ENCODE measurements at places on chromosomes 4 and X.

DNA sequence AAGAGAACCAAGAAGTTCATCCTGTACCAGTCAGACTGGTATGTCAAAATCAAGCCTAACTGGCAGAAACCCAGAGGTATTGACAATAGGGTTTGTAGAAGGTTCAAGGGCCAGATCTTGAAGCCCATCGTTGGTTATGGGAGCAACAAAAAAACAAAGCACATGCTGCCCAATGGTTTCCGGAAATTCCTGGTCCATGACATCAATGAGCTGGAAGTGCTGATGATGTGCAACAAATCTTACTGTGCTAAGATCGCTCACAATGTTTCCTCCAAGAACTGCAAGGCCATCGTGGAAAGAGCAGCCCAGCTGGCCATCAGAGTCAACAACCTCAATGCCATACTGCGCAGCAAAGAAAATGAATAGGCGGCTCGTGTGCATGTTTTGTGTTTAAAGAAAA lies 172.7 kb upstream of the MED14 start:
- no peak for DNase-seq

- DNase-seq, result no peak
These were observed 56.2 kb downstream of the AWAT2 start for GRCh38 chrX:69993494-69993893.

GRCh38 chr4:73152893-73153292 lies 83.4 kb upstream of the COX18 start:
- no peak for DNase-seq

DNA sequence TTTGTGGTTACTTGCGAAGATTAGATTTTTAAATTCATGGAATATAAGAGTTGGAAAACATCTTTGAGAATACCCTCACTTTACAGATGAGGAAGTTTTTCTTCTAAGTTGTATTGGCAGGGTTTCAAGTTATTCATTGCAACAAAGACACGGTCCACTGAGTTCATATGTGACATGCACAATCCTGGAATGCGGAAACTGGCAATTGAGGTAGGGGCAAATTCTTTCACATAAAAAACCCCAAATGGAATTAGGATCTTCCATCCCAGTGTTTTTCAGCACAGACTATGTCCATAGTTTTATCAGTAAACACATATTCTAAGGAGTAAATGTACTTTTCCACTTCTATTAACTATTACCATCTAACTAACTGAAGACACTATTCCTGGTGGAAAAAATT lies 81.8 kb upstream of the NAP1L5 start:
- DNase-seq, result no peak

DNA sequence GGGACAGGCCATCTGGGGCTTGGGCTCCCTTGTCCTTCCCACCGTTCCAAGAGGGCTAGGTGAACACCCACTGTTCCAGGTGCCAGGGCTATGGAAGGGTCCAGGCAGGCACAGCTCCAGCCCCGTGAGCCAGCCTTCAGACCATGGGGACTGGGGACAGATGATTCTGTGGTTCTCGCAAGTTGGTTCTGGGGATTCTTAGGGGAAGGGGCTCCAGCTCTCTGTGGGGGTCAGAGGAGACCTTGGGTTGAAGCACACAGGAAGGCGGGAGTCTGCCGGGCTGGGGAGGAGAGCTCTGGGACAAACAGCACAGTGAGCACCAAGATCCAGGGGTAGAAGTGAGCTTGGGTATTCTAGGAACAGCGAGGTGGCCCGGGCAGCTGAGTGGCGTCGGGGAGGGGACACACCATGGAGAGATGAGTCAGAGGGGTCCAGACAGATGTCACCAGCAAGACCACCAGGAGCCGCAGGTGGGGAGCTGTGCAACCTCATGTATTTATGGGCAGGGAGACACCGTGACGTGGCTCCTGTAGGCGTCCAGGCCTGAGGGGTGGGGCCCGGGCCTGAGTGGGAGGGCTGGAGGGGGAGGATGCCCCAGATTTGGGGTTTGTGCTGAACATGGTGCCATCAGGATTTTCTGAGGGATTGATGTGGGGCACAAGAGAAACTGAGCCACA lies 48.8 kb upstream of the HMX1 start:
- no peak for DNase-seq

DNA sequence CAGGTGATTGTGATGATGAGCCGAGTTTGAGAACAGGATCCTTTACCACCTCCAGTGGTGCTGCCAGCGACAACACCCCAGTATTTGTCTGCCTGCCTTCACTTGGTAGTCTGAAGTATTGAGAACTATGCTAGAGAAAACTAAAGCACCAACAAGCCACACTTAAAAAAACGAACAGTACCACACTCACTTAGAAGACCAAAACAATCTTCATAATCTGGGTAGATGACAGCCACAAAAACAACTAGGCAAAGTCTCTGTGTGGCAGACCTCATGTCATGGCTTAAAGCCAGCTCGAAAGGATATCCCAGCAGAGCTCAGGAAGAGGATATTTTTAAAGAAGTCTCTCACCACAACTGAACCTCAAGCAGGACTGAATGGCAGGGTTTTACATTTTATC lies 236.0 kb downstream of the GPC3 start:
- DNase-seq, result no peak

GRCh38 chr4:148007792-148008191 lies 275.9 kb downstream of the ARHGAP10 start:
- no peak for DNase-seq

DNA sequence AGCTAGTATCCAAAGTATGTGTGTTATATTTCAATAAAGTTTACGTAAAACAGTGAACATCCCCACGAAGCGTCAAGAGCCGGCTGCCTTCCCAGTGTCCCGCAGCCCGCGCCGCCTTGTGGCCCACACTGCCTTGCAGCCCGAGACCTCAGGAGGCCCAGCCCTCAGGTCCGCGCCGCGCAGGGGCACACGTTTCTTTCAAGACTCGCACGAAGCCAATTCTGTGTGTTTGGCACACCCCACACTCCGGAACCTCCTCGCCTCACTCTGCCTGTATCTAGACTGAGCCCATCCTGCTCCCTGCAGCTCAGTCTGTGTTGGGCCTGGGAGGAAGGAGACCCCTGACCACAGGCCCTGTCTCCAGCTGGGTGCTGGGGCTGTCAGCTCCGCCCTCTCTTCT lies 5.8 kb downstream of the LRPAP1 start:
- no peak for DNase-seq

DNA sequence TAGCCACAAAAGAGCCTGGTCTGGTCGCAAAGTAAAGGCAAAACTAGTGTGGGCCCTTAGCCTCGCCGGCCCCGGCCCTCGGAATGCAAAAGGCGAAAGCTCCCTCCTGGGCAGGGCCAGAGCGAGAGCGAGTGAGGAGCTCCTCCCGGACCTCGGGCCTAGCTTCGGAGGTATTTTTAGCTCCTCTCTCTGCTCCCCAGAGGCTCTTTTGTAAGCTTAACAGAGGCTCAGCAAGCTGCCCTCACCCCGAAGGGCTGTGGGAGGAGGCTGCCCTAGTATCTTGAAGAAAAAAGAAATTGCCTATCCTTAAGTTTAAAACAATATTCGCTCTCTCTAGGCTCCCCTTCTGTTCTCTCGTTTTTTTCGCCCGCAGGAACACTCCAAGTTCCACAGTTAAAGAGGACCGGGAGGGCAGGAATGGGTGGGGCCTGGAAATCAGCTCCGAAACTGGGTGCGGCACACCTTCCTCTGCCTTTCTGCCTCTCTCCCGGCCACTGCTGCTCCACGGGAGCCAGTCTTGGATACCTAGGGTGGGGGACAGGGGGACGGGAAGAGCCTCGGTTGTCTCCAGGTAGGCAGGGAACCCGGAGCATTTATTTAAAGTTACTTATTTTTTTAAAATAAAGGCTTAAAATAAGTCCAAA lies 12.1 kb downstream of the HAND2 start:
- no peak for DNase-seq

DNA sequence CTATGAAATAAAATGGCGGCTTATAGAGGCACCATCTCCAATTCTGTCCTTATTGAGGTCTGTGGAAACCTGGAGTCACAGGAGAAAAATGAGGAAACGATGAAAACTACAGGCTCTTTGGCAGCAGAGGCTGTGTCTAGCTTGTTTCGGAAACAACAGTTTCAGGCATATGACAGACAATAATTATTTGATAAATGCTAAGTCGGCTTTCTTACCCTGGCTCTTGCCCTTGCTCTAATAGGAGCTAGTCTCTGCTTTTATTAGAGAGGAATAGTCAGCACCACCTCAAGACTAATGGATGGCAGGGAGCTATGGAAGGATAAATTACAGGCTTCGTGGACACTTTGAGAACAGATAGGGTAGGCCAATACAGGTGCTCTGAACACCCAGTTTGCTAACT lies 24.3 kb downstream of the HADH start:
- DNase-seq, result no peak

All from T-helper 2 cell (primary cell).